Activated gamma-delta T cell treated with Interleukin-2 at 50 U/mL for 16 hours (primary cell): ENCODE measurements at places on chromosomes 13 and 19.

DNA sequence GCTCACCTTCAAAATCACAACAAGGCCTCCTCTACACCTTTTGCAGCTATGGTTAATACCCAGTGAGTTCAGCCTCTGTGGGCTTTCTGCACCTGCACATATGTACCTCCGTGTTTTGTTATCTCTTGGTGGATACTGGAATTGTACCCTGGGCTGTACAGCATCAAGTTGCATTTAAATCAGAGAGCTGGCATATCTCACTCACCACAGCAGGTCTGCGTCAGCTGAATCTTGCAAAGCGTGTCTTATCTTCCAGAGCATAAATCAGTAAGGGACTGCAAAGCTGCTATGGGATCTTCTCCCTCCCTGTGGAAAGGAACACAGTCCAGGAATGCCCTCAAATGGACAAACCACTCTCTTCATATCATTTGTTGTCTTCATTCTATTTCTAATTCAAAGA is 1048.7 kb downstream of the UQCRFS1 start:
- DNase-seq = no peak

GRCh38 chr19:35143231-35143715 is at the start of gene FXYD7:
TSS of gene FXYD7 (plus strand) at chr19:35143255. CDS start at chr19:35143334, 79 bp downstream.
- no peak for DNase-seq

DNA sequence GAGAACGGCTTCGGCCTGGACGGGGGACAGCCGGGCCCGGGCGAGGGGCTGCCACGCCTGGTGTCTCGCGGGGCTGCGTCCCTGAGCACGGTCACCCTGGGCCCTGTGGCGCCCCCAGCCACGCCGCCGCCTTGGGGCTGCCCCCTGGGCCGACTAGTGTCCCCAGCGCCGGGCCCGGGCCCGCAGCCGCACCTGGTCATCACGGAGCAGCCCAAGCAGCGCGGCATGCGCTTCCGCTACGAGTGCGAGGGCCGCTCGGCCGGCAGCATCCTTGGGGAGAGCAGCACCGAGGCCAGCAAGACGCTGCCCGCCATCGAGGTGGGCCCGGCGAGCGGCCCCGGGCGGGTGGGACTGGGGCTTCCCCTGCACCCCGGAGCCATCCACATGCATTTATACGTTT is 10.7 kb downstream of the RELB start:
- DNase-seq = no peak

DNA sequence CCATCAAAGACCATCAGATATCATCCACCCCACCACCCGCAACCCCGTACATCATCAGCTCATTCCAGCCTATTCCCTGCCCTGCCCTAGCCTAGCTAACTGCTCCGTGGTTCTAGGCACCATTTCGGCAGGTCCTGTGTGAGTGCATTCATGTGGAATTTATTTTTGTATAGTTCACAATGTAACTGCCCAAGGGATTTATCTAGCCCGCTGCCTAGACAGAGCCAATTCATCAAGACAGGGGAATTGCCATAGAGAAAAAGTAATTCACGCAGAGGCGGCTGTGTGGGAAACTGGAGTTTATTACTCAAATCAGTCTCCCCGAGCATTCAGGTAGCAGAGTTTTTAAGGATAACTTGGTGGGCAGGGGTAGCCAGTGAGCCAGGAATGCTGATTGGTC is 109.2 kb upstream of the UBL3 start:
- no peak for DNase-seq

- DNase-seq = no peak
These were observed 31.0 kb upstream of the KATNAL1 start for GRCh38 chr13:30338331-30338851.

DNA sequence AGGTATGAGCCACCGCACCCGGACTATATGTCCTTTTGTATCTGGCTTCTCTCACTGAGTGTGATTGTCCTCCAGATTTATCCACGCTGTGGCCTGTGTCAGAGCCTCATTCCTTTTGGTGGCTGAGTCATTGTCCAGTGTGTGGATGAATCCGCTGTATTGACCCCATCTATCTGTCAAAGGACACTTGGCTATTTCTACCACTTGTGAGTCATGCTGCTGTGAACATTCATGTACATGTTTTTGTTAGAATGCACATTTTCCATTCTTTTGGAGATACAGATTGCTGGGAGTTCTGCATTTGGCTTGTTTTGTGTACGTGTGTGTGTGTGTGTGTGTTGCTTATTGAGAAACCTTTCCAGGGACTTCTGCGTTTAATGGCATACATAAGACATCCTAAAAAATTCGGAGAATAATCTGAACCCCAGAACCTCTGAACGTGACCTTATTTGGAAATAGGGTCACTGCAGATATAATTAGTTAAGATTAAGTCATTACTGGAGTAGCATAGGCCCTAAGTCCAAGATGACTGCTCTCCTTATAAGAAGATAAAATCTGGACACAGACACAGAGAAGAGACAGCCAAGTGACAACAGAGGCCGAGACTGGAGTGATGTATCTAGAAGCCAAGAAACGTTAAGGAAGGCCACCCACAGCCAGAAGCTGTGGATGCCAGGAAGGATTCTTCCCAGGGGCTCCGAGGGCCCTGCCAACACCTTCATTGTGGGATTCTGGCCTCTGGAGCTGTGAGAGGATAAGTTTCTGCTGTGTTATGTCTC is 4.9 kb upstream of the GIPC3 start:
- no peak for DNase-seq

DNA sequence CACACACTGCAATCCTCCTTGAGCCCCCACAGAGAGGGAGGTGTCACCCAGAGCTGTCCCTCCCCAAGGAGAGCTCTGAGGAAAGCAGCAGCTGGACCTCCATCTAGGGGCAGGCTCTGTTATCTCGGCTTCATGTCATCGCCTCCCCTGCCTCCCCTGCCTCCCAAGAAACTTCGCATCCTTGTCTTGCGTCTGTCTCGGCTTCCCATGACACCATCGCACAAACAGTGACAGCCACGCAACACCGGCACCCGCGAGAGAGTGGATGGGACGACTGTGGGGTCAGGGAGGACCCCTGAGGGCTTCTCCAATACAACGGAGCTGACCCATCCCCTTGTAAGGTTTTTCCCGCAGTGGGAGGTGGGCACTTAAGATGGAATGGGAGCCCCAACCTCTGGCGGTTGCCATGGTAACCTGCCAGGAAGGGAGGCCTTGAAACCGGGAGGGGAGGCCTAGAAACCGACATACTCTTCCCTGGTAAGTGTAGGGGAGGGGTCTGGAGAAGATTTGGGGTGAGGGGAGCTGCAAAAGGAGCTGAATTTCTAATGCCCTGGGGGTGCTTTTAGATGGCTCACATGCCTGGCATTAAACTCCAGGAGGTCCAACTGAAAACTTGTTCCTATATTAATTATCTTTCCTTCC is 16.3 kb downstream of the TLE2 start:
- DNase-seq = no peak

DNA sequence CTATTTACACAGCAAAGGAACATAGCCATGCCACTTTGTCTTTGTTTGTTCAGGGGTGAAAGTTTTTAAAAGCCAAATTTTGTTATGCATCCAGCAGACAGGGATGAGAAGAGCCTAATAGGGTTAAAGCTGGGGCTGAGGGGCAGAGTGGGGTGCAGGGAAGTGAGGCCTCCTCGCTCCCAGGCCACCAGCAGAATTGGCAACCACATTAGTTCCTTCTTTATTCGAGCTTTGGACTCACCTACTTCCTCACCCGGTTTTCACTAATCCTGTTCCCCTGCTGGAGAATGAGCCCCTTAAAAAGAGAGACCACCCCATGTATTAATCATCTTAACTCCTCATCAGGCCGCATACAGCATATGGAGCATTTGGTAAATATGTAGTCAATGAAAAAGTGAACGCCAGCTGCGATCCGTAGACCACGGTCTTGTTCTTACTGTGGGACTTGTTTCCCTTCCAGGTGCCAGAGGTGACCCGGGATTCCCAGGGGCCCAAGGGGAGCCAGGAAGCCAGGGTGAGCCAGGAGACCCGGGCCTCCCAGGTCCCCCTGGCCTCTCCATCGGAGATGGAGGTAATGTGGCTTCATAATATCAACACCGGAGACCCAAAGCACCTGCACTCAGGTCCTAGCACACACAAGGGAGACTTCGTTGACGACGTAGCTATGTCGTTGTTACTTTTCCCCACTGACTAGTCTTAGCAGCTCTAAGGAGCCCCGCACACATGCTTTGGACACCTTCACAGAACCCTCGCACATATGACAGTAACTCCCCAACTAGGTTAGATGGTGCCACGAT is 112.1 kb downstream of the RAB20 start:
- DNase-seq = no peak

DNA sequence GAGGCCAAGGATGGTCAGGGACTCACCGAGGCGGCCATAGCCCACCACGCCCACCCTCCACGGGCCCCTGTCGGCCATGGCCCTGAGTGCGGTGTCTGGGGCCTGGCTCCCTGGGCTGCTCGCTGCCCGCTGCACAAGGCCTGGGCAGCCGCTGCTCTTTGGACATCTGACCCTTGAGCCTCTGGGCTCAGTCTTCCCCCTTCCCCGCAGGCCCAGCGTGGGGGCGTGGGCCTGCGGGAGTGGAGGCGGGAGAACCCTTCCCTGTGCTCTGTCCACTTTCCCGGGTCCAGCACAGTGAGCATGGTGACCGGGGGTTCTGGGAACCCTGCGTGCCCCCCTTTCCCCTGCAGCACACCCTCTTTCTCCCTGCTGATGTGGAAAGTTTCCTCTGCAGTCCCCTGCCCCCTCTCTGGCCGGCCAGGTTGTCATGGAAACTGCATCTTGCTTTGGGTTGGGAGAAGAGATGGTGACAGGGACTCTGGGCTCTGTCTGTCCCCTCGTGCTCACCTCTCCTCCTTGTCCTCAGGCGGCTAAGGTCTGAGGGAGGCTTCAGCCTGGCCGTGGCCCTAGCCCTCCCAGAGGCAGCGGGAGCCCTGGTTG is at the start of gene ASPDH:
ASPDH (minus strand) TSS at position 168 of the 600 bp plus-strand sequence; CDS start at position 78, 90 bp downstream.
- no peak for DNase-seq

GRCh38 chr19:54393381-54393780 is 21.9 kb upstream of the TTYH1 start:
- no peak for DNase-seq

GRCh38 chr13:29845440-29846056 is 4.9 kb downstream of the UBL3 start:
- no peak for DNase-seq
